Mammary epithelial cell (primary cell): ENCODE measurements at places on chromosomes 7 and 10. TPM values are rescaled to one million over a fixed set of nuclear protein-coding genes. Genes with fewer than 3 reads are reported as not detected.

CAV1 gene
- polyA plus RNA-seq, result 1,604 TPM

OPN4 gene
- polyA plus RNA-seq, result not detected

- no peak for DNase-seq
Observed at GRCh38 chr10:69469976-69470375, 18.7 kb downstream of the TSPAN15 start.

GRCh38 chr10:26213157-26213800, 3.3 kb upstream of the GAD2 start:
- DNase-seq, result no peak

SGMS1 gene
- polyA plus RNA-seq, result 12.6 TPM

- peak; percentile 16 for DNase-seq
Observed at GRCh38 chr7:33590916-33591315, 314.4 kb upstream of the BMPER start.

SLC29A3 gene
- 1.9 TPM for polyA plus RNA-seq

DNA sequence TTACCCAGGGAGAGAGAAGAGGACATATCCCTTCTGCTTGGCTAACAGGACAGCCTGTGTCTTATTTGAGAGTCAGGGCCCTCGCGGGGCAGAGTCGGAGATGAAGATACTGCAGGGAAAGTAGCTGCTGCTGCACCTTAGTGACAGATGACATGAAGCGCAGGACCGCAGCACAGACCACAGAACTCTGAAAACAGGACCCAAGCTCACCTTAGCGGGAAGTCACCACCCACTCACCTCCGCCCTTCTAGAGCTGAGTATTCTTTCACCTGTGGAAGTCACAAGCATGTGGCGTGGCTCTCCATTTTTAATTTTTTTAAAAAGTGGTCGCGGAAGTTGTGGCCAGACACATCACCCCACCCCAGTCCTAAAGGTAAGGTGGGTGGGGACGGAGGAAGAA, 191.4 kb downstream of the FAM107B start:
- no peak for DNase-seq

LRRN3 gene
- polyA plus RNA-seq, result 0.02 TPM

DNA sequence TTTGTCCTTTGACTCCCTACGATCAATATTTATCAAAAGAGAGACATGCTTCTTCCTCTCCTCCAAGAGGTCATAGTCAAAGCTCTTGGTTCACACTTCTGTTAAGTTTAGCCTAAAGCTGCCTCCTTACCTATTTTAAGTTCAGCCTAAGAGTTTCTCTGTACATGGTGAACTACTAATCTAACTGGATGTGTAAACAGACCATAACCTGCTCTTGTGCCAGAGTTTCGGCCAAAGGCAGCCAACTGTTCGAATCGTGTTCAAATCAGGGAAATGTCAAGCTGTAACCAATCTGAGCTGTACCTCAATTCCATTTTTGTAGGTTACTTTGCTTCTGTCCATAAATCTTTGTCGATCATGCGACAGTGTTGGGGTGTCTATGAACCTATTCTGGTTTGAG, 414.8 kb downstream of the PHTF2 start:
- DNase-seq, result no peak

DNA sequence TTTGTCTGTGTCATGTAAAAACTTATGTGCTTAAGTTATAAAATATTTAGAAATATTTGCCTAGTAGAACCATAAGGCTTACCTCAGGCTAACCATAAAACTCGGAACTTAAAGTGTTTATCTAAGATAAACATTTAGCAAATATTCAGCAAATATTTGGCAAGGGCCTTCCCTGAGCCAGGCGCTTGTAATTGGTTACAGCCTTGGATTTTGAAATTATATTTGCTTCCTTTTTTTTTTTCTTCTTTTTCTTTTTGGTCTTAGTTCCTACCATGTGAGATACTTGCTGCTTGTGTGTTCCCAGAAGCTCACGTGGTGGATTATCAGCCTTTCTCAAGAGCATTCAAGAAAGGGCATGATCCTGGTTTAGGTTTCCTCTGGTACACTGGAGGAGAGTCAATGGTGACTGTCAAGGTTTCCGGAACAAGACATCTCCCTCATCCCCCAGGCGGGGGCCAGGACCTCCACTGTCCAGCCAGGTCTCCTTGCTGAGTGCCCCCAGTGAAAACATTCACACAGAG, 5.2 kb upstream of the BRI3 start:
- no peak for DNase-seq

CTTNBP2 gene
- polyA plus RNA-seq, result 1.1 TPM

SH2D4B gene
- polyA plus RNA-seq, result 0.02 TPM

SCIN gene
- not detected for polyA plus RNA-seq

CAMK2B gene
- polyA plus RNA-seq, result 4.9 TPM

ADAP1 gene
- polyA plus RNA-seq, result 9.3 TPM

DNA sequence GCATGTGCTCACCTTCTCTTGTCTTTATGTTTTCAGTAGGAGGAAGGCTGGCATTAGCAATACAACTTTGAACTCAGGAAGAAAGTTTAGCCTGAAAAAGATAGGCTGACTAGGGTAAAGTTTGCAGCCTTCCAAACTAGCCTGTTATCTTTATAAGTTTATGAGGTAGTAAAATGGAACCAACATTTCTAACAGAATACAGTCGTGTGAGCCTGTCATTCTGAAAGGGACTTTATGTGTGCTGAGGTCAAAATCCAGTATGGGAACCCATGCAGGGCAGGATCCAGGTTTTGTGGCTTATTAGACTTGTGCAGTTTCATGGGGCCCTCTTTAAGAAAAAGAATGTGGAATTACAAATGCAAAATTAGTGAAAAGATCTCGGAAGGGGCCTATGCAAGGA, 201.0 kb upstream of the PRPS1L1 start:
- no peak for DNase-seq

H2BK1 gene
- not detected for polyA plus RNA-seq

DNA sequence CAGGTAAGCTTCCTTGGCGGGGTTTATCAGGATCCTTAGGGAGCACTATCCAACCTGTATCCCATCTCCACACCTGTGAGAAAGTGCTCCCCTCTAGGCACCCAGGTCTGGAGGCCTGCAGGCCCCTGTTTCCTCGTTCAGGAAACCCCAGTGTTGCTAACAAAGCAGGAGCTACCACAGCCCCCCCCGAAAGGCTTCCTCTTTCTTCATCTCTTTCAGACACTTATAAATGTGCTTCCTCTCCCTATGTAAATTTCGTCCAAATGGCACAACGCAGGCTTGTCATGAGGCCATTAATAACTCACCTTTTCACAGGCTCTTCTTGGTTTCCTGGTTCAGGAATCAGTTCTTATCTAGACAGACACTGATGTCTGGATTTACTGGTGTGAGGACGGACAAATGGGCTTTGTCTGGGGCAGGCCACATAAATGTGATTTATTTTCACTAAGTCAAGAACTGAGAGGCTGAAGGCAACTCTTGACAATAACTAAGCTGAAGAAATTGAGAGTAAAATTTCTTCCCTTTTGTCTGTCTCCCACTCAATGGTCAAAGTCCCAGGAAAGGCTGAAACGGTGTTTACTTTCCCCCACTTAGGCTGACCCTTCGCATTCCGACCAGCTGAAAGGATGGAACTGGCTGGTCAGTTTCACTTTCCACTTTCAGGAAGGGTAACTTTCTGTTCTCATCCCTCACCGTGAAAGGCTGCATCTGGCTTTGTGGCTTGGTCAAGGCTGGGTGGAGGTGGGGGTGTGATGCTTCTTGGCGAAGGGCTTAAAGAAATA, 46.8 kb downstream of the PIK3AP1 start:
- no peak for DNase-seq

DNA sequence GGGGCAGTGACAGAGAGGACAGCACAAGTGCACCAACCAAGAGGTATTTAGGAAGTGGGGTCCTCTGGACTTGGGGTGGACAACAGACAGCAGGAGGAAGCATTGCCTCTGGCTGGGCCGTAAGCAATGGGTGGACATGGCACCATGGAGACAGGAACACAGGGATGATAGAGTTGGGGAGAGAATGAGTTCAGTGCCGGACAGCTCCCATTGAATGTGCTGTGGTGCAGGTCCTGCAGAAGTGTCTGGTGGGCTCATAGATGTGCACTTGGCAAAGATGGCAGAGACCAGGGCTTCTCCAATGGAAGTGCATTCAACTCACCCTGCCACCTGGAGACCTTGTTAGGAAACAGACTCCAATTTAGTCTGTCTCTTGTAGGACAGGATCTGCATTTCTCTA, 341.5 kb upstream of the ZMIZ1 start:
- DNase-seq, result no peak

DNA sequence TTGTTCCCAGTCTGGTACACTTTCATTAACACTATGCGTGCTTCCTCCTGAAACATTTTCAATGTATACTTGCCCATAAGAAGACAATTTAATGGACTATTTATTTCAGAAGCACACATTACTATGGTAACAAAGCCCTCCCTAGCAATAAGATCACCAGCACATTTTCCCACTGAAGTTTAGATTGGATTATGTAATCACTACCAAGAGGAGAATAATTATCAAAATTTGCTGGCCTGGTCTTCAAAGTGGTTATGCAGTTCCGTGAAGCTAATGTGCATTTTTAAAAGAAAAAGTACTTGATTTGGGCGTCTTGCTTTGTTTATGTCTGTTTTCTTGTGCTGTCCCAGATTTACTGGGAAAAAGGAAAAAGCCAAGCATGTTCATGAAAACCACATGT, 61.9 kb downstream of the AP3M1 start:
- no peak for DNase-seq

CRTAC1 gene
- not detected for polyA plus RNA-seq

GRCh38 chr7:47636081-47636432, 54.1 kb upstream of the TNS3 start:
- no peak for DNase-seq

GRCh38 chr10:75127471-75127870, 16.0 kb downstream of the SAMD8 start:
- no peak for DNase-seq

EMX2 gene
- not detected for polyA plus RNA-seq

DNA sequence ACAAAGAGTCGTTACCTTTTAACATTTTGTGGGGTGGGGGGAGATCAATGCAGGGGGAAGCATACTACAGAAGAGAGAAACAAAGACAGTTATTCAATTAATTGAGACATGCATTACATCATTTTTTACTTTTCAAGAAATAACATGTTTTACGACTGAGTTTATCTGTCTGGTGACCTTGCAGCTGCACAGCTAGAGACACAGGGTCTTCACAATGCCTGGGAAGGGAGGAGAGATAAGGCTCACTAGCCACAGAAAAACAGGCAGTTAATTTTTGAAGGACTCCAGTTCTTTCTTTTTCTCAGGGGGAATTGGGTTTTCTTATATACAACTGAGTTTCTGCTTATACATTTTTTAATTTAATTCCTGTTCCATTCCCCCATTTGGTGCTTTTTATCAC, 30.1 kb downstream of the ZPBP start:
- DNase-seq, result no peak

SRRM3 gene
- polyA plus RNA-seq, result 0.36 TPM

ATXN7L1 gene
- 2.4 TPM for polyA plus RNA-seq

GRCh38 chr7:24829787-24830186, 72.5 kb upstream of the GSDME start:
- DNase-seq, result peak; percentile 89

- no peak for DNase-seq
Observed at GRCh38 chr10:129946859-129947258, 17.2 kb downstream of the EBF3 start.

CLEC2L gene
- polyA plus RNA-seq, result not detected

GSTO1 gene
- polyA plus RNA-seq, result 209 TPM

- DNase-seq, result no peak
Observed at GRCh38 chr10:38094927-38095574, 914 bp downstream of the ZNF37A start.

DNA sequence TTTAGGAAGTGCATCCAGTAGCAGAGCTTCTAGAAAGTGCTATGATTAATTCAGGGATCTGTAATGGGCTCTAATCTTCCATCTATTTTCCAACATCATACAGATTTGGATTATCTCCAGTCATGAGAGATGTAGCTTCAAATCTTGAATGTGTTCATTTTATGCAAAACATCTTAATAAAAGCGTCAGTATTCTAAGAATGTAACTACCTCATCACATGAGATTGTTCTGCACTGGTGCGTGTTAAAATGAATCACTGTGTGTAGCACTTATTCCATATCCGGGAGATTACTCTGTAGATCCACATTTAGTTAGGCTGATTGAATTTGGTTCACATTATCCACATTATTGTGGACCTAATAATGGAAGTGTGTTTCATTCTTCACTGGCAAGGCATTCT, 344.9 kb upstream of the CHRM2 start:
- no peak for DNase-seq

GRCh38 chr7:139118805-139119485, 9.4 kb upstream of the ZC3HAV1 start:
- DNase-seq, result no peak

DNA sequence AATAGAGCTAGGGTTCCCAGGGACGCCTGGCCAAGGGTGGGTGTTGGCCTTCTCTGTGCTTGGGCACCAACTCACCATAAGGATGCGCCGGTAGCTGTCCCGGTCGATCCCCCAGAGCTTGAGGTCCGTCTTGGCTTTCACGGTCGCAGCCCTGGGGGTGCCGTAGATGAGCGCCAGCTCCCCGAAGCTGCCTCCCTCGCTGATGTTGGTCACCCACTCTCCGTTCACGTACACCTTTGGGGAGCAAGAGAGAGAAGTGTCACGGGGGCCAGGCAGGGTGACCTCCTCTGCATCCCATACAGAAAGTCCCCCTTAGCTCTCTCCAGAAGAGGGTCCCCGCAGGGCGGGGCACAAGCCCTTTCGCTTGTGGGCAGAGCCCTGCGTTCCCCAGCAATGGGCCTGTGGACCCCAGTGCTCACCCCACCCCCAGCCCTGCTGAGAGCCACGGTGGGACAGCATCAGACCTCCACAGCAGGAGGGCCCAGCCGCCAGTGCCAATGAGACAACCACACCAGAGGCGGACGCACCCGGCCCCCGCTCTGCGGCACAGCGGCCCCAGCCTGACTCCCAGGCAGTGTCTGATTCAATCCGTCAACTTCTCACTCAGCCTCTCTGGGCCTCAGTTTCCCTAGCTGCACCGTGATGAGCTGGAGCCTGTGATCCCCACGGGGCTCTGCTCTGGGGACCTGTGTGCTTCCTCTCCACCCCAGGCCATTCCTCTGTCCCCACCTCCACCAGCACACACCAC, 76.6 kb upstream of the PDGFA start:
- no peak for DNase-seq

- no peak for DNase-seq
Observed at GRCh38 chr10:125091891-125092290, 68.5 kb downstream of the CTBP2 start.

- DNase-seq, result no peak
Observed at GRCh38 chr7:136637813-136638212, 230.6 kb upstream of the CHRM2 start.

DNA sequence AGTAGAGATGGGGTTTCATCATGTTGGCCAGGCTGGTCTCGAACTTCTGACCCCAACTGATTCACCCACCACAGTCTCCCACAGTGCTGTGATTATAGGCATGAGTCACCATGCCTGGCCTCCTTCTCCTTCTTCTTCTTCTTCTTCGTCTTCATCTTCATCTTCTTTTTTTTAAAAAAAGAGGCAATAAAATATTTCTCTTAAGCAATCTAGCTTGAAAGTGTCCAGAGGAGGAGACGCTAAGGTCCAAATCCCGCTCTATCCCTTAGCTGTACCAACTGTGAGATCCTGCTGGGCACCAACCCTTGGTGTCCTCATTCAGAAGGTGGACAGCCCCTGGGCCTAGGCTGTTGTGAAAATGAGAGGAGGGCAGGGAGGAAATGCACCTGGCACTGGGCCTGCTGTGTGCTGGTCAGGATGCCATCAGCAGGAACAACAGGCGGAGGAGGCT, 13.9 kb upstream of the PSAP start:
- DNase-seq, result peak; percentile 64
